NCI-H1930 (cell line): ENCODE measurements at places on chromosomes 12 and 14.
A peak's percentile ranks its signal among the peaks of the same experiment; 100 is the strongest.

DNA sequence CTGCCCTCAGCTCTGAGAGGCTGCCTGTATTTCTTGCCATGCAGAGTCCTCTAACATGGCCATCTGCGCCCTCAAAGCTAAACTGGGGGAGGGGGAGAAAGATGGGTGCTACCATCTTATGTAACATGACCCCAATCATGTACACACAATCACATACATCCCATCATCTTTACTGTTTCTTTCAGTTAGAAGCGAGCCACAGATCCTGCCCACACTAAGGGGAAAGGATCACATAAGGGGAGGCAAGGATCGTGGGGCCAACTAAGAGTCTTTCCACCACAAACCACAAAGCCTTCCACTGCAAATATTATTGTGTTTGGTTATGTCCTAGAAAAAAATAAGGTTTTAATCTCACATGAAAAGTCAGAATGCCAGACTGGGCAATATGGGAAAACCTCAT, 11.8 kb upstream of the AMN1 start:
- no peak for DNase-seq

DNA sequence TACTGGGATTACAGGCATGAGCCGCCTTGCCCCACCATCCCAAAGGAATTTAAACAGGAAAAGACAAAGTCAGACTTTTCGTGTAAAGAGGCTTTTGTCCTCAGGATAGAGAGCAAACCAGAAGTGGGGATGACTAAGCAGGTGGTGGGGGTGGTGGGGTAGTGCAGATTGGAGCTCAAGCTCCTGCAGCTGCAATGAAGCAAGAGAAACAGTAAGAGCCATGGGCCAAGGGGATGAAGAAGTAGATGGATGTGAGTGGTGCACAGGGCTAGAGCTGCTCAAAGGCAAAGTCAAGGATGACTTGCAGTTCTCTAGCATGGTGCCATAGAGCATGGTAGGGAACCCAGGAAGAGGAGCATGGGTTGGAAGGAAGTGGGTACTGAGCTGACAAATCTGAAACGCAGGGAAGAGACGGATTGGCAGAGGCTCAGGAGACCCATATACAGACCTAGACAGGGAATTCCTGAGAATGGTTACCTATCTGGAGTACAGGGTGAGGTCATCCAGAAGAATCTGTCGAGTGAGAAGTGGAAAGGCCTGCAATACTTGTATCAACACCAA, 11.4 kb upstream of the RNF34 start:
- no peak for DNase-seq

DNA sequence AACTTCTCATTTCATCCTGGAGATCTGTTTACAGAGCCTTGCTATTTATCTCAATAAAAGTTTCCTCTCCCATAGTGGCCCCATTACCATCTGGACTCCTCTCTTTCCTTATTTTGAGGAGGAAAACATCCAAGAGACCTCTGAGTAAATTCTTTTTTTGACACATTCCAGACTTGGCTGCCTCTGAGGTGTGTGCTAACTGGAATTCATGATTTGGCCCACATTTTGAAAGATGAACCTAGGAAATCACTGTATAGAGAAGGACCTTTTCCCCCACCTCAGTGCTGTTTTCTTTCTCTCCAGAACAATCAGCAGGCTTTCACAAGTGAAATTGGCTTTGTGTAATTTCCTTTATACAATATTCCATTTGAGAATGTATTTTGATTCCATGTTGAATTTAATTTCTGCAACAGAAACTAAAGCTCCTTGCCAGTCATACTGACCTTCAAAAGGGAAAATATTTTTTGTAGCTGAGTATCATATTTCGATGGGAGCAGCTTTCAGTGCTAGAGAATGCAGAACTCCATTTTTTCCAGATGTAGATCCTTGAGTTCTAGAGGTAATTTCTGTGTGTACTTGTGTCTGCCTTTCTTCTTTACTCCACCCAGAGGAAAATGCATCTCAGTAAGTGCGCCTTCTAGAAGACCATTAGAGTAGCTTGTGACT, 244.9 kb upstream of the RGS6 start:
- DNase-seq: no peak

DNA sequence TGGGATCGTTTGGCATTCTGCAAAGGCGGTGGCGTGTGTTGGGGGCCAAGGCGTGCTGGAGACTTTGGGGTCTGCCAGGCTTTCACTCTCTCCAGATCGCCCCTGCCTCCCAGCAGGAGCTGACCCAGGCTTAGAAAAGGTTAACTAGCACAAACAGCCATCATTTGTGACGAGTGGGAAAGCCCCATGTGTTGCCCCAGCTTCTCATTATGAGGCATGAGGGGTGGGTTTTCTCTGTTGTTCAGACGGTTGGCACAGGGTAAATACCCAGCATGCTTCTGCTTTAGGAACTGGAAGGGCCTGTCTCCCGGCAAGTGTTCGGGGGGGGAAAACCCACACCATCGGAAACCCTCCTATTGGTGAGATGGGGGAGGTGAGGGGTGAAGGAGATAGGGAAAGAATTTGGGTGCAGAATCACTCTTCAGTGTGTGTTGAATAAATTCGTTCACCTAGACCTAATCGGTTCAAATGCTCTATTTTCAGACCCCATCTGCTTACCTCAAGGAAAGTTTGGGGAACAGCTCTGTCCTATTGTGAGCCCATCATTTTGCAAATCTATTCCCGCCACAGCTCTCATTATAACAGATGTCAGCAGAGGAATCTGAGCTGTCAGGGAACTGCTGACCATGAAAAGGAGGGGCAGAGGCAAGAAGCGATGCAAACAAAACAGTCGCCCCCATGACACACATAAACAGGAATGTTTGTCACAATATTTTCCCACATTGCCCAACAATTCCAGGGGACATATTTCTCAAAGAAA, 34.7 kb upstream of the C12orf42 start:
- DNase-seq: no peak

DNA sequence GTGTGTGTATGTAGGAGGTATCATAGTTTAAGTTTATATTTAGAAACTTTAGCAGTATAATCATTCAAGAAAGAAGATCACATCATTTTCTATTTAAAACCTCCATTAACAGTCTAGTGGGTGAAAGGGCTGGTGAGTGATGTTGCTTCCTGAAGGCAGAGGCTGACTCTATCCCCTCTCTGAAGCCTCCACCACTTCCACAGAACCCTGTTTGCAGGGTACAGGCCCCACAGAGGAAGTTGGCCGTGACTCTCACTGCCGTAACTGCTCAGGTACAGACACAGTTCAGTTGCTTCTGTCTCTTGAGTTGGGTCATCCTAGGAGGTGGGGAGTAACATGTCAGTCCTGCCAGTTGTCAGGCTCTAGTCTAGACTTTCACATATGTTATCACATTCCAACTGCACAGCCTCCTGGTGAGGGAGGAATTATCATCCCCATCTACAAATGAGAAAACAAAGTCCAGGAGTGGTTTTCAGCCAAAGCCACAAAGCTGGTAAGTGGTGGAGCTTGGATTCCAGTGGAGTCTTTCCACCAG, 31.5 kb downstream of the CFL2 start:
- DNase-seq: no peak

DNA sequence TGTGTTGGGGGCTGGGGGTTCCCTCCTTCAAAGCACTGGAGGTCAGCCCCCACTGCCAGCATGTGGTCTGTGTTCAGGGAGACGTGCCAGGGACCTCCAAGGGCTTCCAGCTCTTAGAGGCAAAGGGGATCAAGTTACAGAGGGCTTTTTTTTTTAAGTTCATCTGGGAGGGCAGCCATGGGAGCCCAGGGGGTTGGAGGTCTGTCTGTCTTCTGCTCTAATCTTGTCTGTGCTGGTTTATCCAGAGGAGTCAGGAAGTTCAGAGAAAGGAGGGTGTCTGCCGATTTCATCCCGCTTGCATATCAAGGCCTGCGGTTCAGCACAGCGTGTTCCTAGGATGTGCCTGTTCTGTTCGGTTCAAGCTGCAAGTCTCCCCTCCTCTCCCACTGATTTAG, 72.2 kb downstream of the TMEM132C start:
- DNase-seq: no peak

DNA sequence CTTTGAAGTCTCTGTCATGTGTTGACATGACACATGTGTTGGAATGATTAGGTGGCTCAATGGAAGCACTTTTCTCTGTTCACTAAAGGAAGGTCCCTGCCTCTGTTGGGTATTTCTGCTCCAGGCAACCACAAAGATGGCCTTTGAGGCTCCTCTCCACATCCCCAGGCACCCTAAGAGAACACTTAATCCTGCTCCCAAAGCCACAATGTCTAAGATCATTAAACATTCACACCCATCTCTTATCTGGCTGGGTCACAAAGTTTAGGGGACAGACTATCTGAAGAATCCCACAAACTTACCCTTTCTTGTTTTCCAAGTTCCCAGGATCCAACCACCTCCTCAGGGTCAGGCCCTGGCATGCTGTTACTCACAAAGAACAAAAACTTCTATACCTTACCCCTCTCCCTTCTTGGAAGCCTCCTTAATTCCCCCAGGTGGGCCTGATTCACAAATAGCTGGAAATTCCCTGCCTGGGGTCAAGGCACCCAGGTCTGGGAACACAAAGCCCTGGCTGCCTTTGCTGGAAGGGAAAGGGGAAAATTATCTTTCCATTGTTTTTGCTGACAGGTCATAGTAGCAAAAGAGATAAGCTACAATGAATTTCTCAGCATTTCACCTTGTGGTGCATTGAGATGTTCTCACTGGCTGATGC, 333.7 kb downstream of the PCNX1 start:
- no peak for DNase-seq

DNA sequence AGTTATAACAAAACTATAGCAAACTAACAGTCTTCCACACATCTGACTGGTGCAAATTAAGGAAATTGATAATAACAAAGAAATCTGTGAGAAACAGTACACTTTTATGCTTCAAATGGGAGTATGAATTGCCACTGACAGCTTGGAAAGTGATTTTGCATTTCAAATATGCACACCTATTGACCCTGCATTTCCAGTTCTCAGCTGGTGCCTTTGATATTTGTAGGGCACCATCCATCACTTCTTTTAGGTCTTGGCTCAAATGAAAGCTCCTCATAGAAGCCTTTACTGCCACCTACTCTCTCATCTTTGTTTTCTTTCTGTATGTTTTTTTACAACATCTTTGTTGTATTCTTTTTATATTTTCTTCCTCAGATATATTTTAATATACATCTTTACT, 125.1 kb downstream of the ST8SIA1 start:
- no peak for DNase-seq

DNA sequence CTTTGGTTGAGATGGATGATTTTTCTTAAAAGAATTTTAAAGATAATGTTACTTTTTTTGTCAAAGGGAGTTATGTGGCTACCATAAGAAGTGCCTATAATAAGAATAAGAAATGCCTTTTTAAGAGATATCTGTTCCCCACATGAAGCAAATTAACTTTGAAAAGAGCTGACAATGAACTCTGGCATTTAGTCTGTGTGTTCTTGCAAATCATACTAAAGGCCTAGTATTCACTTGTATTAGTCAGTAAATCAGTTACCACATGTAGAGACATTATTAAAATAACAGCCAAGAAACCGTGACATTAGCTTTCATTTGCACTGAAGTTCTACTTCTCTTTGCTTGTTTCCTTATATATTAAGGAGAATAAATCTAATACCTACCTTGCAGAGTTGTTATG, 296.3 kb downstream of the CCDC91 start:
- DNase-seq: no peak

DNA sequence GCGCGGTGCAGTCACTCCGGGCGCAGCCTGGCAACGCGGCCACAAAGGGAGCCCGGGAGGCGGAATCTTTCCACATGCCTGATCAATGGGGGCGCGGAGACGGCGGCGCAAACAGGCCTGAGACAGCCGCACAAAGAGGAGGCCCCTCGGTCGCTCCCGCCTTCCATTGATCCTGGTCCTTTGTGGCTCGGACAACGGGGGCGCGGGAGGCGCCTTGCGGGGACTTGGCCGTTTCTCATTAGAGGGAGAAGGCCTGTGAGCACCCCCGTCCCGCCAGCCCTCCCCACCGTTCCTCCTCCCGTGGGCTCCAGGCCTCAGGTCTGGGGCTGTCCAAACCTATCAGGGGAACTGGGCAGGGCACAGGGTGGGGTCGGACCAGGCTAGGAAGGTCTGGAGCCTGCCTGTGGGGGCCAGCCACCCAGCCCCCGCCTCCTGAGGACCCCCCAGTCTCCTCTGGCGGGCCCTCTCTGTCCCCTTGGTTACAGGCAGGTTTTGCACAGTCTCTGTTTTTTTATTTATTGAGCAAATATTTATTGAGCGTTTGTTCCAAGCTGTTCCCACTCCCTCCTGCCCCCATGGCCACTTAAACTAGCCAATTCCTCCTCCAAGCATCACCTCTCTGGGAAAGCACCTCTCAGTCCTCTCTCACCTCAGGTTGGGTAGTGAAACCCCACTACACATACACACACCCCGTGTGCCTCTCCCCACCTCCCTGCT, 29.0 kb upstream of the MSI1 start:
- DNase-seq: peak; percentile 16

- DNase-seq: peak; percentile 93
These were observed 9.5 kb upstream of the CAPRIN2 start for GRCh38 chr12:30764251-30764650.

DNA sequence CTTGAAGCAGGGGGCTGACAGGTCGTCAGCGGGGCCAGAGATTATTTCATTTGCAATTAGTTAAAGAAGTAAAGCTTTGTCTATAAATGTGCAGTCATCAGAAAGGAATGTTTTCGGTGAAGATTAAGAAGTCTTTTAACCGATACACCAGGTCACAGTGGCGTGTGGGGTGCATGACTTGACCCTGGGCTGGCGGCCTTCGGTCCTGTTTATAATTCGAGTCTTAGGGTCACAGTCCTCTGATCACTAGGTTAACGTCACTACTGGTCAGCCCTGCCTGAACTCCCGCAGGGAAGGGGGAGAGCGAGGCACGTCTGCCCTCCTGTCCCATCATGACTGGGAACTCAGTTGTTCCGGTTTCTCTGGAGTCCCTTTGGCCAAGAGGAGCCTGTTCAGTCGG, 5.0 kb upstream of the C14orf180 start:
- DNase-seq: no peak

- DNase-seq: no peak
These were observed 47.3 kb downstream of the WDR20 start for GRCh38 chr14:102187044-102187443.

DNA sequence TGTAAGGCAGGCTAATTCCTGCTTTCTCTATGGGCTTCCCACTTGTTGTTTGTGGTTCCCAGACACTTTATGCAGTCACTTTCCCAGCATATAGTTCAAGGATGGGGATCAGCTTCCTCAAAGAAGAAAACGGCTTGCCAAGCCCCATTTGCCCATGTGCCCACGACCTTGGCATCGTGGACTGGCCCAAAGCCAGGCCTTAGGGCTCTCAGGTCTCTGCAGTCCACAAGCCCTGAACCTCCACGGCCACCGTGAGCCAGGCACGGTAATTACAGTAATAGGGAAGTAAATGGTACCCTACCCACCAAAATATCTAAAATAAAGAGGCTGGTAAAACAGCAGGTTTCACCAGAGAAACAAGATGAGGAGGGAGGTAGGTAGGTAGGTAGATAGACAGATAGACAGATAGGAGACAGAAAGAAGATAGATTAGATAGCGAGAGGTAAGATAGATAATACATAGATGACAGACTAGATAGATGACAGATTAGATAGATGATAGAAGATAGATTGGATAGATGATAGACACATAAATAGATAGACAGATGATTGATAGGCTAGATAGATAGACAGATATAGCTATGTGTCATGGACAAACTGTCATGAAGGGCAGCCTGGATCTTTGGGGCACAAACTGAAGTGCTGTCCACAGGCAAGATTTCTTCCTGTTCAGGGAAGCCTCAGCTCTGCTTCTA, 163.1 kb downstream of the SLC15A4 start:
- no peak for DNase-seq
